ENCODE measurements at places on chromosomes 1 and 21.

DNA sequence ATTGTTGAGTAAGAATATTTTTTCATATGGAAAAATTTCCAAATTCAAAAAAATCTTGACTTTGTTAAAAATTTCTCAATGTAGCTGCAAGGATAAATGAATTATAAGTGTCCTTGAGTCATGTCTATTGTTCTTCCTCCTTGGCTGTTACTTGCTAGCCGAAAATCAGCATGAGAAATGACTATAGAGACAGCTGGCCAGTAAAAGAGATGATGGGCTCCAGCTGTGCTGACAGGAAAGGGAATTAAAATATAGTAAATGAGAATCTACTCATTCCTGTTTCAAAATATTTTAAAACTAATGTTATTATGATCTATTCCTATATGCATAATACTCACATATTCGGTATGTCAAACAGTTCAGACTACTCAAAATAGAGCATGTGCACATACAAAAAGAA, 1292.6 kb downstream of the BRINP3 start:
- no peak for DNase-seq

DNA sequence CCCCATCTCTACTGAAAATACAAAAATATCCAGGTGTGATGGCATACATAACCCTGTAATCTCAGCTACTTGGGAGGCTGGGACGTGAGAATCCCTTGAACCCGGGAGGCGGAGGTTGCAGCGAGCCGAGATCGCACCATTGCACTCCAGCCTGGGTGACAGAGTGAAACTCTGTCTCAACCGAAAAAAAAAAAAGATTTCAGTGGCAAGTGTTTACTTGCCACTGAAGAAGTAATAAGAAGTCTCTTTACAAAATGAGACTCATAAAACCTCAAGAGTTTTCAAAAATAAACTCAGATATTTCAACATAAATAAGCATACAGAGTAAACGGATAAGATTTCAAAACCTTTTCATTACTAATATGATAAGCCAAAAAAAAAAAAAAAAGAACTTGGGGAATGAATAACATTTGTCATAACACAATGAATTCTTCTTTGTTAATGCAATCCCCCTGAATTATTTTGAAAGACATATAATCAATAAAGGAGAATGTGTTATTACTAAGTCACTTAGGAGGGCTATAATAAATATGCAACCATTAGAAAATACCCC, 34.2 kb upstream of the EXO1 start:
- DNase-seq, result no peak

GRCh38 chr1:214124281-214124805, 136.6 kb downstream of the PROX1 start:
- no peak for DNase-seq

DNA sequence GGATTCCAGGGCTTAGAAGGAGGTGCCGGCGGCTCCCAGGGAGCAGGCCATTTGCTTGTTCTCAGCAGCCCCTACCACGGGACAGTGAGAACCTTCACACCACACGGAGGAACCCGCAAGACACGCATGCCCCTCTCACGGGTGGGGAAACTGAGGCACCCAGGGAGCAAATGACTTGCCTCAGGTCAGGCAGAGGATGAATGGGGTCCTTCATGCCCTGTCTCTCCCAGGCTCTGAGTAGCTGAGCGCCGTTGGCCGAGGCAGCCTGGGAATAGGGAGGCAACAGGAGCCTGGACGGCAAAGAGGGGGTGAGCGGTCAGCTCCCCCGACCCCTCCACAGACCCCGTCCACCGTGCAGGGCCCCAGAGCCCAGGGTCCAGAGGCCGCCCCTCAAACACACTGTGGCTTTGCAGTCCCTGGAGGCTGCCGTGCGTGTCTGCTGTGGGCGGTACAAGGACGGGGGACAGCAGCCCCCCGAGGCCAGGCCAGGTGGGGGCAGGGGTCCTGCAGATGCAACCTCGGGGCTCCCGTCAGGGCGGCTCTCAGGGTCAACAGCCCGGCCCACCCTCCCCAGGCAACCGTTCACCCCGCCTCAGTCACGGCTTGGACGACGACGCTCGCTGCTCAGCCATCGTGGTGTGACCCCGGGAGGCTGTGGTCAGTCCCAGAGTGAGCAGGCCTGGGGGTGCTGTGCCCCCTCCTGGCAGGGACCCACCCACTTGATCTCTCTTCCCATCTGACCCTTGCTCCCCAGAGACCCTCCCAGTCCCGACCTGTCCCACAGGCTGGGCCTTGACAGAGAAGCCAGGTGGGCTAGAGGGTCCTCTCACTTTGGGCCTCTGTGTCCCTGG, 15.8 kb upstream of the COL6A2 start:
- no peak for DNase-seq

- no peak for DNase-seq
Observed at GRCh38 chr1:195394567-195394966, 1213.7 kb downstream of the KCNT2 start.

DNA sequence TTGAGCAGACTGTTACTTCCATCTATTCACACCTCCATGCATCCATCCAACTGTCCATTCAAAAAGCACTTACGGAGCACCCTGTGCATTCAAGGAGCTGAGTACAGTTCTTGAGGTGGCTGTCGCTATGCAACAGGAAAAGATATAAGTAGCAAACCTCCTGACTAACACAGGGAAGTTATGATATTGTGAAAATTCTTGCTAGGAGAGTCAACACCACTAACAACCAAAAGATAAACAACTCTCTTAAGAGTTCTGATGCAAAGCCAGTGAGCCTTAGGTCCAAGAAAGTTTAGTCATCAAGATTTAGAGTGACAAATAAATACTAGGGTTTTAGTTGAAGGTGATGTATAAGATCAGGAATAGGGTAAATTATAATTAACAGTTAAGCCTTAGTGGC, 44.5 kb upstream of the TRIM45 start:
- peak; percentile 90 for DNase-seq

GRCh38 chr21:36059823-36060158, 535 bp downstream of the SETD4 start:
- DNase-seq, result no peak

Data from renal cortical epithelial cell (primary cell).